ENCODE measurements at places on chromosomes 13 and 19.

DNA sequence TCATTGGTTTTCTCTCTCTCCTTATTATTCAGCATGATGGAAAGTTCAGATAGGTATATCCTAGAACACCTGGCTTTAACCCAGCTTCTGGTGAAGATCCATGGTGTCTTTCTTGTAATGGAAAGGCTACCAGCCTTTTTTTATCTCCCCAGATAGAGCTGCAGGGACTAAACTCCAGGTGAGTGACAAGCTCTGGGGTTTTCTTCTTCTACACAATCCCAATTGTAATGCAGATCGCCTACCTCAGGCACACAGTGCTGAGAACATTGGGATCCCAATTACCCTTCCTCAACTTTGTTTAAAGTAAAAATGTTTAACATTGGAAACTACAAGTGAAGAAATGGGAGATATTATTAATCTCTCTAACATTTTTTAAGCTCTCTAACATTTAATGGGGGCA is 1851.7 kb downstream of the PCDH9 start:
- no peak for DNase-seq

DNA sequence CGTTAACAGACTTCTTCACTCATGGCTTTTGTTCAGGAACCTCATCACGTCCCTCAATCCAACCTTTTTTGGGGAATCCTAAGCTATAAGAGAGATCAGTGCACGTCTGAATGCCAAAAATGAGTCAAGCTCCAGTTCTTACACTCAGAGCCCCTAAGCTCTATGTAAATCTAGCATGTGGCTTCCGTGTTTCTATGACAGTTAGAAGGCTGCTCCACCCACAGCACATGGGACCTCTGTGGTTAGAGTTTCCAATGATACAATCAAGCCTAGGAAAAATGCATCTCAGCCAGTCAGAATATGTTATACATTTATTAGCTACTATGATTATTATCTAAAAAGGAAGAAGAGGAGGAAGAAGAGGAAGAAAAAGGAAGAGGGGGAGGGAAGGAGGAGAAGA is 135.9 kb downstream of the ENOX1 start:
- no peak for DNase-seq

DNA sequence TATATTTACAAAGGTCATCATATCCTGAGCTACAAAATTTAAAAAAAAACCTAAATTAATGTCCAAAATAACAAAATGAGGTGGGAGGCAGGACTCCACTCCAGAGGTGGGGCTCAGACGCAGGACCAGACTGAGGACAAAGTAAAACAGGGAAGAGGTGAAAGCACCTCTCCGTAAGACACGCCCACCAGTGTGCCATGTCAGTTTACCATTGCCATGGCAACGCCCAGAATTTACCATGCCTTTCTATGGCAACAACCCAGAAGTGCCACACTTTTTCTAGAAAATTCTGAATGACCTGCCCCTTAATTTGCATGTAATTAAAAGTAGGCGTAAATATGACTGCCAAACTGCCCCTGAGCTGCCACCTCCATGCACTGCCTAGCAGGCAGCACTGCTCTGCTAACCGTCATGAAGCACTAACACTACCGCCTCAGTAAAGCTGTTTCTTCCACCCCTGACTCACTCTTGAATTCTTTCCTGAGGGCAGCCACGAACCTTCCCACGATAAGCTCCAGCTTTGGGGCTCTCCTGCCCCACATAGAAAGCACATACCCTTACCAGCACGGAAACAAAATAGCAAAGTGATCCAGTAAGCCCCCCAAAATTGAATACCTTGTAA is 22.3 kb upstream of the PDCD5 start:
- DNase-seq: no peak

DNA sequence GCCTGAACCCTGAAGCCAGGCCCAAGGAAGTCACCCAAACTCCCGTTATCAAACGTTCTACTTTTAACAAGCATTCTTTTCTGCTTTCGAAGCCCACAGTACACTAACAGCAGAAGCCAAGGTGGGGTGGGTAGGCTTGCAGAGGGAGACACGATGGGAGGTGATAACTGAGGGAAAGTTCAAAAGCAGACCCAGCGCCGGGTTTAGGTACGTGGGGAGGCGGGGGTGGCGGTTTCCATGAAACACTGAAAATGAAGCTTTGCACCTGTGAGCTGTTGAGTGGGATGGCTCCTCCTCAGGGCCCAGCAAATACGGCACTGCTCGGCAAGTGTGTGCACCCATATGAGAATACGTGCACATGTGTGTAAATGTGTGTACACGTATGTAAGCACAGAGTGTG is 49.8 kb downstream of the KLF2 start:
- DNase-seq: peak; percentile 43

GRCh38 chr19:5588906-5589676 is 21.3 kb upstream of the TINCR start:
- DNase-seq: no peak

GRCh38 chr13:47546391-47547225 is 454.5 kb downstream of the SUCLA2 start:
- DNase-seq: no peak

- no peak for DNase-seq
Measured at GRCh38 chr13:73556902-73557301, 498.1 kb downstream of the KLF5 start.
